Gastroesophageal sphincter (tissue), 4 donors: ENCODE measurements at places on chromosomes 12 and 14. TPM values are rescaled to one million over a fixed set of nuclear protein-coding genes. Genes with fewer than 3 reads are reported as not detected.

The TEX52 gene
- total RNA-seq = not detected

- ATAC-seq = no peak
These were observed 22.5 kb upstream of the ATP2B1 start for GRCh38 chr12:89731089-89731488.

- no peak for ATAC-seq
These were observed 64.5 kb downstream of the TSPAN9 start for GRCh38 chr12:3141339-3142321.

- peak; percentile 85 for ATAC-seq
These were observed 305.7 kb upstream of the SSTR1 start for GRCh38 chr14:37901978-37902377.

DNA sequence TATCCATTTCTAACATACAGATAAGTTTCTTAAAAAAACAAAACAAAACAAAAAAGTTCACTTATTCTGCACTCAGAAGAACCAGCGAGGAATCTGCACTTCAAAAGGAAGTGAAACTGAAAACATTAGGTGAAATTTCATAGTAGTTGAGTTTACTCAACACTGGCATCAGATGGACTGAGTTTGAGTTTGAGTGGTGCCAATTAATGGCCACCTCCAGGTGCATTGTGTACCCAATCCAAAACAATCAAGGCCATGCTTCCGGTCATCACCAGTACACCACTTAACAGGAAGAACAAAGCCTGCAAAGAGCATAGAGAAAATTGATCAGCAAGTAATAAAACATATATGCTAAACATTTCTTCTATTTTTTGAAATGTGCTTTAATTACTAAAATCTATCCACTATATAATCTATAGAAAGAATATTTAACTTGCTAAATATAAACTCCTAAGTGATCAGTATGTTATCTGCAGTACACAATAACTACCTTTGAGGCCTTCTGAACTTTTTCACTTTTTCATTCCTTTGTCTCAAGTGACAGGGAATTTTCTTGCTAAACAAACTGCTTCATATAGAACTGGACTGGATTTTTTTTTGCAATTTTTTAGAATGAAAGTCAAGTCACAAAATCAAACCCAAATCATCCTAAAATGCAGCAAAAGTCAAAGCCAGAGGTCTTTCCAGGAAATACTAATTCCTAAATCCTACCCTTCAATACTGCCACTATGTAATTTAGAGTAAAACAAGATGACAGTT is 11.5 kb downstream of the SLC38A2 start:
- ATAC-seq = no peak

DNA sequence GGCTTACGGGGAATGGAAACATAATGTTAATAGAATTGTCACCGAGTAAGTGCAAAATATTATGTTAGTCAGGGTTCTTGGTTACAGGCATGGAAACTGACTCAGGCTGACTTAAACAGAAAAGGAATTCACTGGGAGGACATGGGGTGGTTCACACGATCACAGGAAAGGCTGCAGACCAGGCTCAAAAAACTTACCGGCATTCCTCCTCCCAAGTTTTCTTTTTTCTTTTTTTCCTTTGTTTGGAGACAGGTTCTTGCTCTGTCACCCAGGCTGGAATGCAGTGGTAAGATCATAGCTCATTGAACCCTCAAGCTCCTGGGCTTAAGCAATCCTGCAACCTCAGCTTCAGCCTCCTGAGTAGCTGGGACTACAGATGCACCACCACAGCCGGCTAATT is 11.9 kb upstream of the UBE2N start:
- no peak for ATAC-seq
